ENCODE measurements at places on chromosomes 4 and X.

DNA sequence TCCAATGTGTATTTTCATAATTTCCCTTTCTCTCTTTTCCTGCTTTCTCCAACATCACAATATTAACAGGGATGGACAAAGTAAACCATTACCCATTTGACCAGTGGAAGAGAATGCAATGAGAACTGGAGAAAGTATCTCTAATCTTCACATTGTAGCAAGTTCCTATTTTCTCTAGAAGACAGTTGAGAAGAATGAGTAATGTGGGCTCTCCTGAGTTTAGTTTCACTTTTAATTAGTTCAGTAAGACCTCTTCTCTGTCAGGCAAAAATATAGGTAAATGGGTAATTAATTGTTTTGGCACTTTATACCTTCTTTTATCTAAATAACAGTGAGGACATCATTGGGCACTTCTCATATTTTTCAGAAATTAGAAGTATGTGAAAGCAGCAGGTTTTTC is 602.0 kb downstream of the GLUD2 start:
- DNase-seq = no peak

DNA sequence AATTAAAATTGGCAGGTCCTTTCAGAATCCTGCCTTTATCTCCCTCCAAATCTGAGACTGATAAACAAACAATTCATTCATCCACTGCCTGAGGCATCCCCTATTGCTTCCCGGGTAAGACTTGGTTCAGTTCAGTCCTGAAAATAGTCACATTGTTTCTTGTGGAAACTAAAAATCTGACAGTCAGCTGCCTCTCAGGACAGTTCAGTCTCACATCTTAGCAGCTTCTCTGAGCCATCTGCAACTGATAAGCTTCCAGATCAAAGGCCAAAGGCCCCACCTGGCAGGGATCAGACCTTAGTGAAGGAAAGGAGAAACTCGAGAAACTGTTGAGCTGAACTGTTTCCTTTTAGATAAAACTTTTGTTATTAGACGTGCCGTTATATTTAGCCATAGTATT is 264.5 kb downstream of the IL15 start:
- no peak for DNase-seq

DNA sequence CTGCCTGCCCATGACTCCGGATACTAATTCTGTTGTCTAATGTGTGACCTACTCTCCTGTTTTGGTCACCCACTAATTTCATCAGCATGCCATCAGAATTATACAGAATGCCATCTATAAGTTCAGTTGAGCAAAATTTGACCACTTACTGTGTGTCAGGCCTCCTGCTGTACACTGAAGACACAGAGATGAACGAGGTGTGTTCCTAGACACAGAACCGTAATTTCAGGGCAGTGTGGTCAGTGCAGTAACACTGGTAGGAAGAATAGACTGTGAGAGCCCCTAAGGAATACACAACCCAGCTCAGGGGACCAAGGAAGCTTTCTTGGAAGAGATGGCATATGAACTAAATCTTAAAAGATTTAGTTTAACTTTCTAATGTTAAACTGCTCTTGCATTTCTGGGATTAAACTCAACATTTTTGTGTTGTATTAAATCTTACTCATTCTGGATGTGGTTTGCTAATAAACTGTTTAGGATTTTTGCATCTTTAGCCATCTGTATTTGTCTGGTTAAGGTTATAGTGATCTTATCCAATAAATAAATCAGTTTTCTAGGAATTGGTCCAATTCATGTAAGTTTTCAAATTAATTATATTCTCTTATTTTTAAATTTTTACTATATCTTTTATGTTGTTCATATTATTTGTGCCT is 34.3 kb downstream of the KANTR start:
- no peak for DNase-seq

DNA sequence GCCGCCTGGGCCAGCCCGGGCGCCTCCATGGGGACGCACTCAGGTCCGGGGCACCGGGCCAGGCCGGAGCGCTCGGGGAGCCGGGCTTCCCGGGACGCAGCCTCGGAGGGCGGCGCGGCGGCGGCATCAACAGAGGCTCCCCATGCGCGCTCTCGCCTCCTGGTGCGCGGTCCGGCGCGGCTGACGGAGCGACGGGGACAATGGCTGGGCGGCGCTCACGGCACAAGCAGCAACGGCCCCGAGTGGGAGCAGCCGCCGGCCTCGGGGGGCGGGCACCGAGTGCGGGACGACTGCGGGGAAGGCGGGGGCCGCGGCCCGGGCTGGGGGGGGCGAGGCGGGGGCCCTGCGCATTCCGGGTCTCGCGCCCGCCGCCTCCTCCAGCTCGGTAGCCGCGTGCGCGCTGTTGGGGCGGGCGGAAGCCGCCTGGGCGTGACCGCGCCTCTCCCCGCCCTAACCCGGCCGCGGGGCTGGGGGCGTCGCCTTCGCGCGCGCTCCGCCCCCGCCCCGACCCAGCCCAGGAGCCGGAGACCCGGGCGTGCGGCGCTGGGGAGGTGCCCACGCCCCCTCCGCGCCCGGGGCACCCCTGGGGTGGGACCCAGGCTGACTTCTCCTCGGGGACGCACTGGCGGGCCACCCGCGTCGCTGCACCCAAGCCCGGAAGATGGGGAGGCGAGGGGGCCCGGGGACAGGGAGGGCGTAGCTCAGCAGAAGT is at the start of gene PRKX:
Gene PRKX, minus strand, starts transcription at position 425 of the 712 bp plus-strand sequence. Its CDS starts 396 bp downstream, at position 29.
- peak; percentile 71 for DNase-seq

DNA sequence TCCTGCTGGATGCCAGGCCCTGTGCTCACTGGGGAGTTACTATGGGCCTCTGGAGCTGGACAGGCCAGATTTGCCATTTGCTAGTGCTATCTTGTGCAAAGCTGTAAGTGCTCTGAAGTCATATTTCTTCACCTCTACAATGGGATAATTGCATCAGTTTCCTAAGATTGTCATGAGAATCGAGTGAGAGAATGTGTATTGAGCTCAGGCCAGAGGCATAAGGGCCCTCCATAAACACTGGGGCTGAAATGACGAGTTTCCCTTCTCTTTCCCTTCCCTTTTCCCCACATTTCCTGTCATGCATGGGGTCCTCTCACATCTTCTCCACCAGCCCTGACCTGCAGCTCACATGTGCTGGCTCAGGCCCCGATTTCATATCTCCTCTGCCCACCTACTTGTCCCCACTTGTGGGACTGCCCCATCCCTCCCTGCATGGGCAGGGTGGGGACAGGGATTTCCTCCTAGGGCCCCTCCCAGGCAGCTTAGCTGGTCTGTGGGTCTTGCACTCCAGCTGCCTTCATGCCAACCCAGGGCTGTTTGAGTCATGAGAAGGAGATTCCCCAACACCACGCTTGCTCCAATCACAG is 358.8 kb downstream of the MID1IP1 start:
- DNase-seq = no peak

DNA sequence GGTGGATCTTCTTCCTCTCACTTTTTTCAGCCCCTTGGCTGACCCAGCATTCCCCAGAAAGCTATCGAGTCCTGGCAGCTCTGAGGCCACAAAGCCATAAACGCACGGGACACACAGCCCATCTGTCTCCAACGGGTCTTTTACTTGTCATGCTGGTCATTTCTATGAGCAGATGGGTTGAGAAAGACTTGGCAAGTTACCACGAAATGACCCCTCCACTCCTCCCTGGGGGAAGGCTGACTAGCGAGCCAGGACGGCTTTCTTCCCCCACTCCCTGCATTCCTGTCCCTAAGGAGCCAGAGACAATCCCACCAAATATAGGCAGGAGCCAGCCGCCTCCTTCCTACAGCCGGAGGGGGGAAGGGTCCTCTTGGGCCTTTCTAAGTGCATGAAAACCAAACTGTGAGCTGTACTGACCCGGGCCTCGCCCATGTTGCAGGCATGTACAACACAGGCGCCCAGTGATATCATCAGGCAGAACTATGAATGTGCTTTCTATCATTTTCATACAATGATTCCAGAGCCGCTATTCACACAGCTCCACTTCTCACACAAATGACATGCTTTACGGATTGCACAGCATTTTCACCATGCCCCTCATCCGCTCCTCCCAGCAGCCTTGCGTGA is 28.6 kb downstream of the AFAP1 start:
- no peak for DNase-seq

- no peak for DNase-seq
Measured at GRCh38 chrX:2351999-2352995, 148.5 kb downstream of the DHRSX start.

DNA sequence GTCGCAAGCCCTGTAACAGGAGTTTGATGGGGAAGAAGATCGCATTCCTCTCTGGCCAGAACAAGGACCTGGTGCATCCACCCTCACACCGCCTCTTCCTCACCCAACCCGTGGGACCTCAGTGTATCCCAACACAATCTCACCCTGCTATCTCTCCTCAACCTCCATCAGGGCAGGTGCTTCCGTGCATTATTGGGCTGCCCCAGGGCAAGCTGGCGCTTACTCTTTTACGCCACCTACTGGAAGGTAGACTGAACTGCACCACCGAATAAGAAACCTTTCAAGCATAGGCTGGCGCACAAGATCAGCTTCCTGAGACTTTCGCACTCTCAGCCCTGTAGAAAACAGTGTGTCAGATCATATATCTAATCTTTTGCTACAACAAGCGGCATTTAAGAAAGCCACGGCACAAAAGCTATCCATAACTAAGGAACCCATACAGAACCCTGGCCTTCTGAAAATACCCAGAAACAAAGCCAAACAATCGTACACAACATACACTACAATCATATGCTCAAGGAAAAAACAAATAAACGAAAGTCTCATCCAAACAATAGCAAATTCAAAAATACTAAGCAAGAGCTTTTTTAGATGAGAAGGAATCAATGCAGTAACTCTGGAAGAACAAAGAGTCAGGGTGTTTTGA is 209.3 kb downstream of the UGT8 start:
- no peak for DNase-seq

- no peak for DNase-seq
Measured at GRCh38 chr4:125388613-125389012, 73.9 kb downstream of the FAT4 start.

GRCh38 chr4:16820329-16820728 is 78.1 kb downstream of the LDB2 start:
- no peak for DNase-seq

GRCh38 chrX:87392369-87392768 is 125.2 kb upstream of the KLHL4 start:
- DNase-seq = no peak

- DNase-seq = no peak
Measured at GRCh38 chr4:12447451-12447850, 1018.8 kb upstream of the HS3ST1 start.

GRCh38 chr4:75822416-75822815 is 79.8 kb downstream of the PPEF2 start:
- DNase-seq = no peak

- peak; percentile 95 for DNase-seq
Measured at GRCh38 chrX:39519566-39520301, 578.0 kb downstream of the BCOR start.
